Activated CD4-positive, alpha-beta T cell treated with anti-CD3 and anti-CD28 coated beads, Interleukin-2, Interleukin-6, amounts not matched to agents 100 ng/mL and 50 ng/mL, durations not matched to agents 16 hours and 8 hours (primary cell): ENCODE measurements at places on chromosomes 7 and 10.

DNA sequence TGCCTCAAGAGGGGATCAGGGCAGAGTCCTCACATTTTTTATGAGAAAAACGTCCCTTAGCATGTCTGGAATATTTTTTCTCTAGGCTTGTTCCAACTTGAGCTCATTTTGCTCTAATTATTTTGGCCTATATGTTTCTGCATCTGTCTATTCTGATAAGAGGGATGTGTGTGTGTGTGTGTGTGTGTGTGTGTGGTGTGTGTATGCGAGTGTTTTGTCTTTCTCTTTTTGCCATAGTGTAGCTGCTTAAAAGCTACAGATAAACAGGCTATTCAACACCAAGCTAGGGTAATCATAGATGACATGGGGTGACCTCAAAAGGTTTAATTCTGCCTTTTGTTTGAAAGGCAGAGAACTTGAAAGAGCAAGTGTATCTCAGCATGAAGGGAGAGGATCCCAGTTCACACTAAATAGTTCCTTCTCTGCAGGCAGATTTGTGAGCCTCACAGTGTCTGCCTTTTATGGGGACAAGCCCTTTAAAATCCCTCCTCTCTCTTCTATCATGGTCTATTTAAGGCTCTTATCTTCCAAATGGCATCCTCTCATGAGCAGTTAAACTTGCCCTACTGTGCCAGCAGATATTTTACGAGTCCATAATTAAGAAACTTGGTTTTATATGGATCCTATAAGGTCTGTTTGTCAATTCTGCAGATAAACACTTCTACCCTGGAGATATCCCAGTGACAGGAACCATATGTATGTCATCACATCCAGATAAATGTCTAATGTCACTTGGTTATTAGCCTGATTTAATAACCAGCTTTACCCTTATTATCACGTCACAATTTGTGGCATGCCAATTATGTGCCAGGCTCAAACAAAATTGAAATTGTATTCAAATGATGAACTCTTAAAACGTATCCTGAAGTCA is 202.9 kb upstream of the MTPN start:
- DNase-seq = no peak

GRCh38 chr10:73905256-73906020 is 5.5 kb upstream of the PLAU start:
- no peak for DNase-seq

- DNase-seq = no peak
Measured at GRCh38 chr7:1624999-1625927, 44.8 kb upstream of the ELFN1 start.

- DNase-seq = no peak
Measured at GRCh38 chr7:7351156-7351555, 168.8 kb downstream of the C1GALT1 start.

DNA sequence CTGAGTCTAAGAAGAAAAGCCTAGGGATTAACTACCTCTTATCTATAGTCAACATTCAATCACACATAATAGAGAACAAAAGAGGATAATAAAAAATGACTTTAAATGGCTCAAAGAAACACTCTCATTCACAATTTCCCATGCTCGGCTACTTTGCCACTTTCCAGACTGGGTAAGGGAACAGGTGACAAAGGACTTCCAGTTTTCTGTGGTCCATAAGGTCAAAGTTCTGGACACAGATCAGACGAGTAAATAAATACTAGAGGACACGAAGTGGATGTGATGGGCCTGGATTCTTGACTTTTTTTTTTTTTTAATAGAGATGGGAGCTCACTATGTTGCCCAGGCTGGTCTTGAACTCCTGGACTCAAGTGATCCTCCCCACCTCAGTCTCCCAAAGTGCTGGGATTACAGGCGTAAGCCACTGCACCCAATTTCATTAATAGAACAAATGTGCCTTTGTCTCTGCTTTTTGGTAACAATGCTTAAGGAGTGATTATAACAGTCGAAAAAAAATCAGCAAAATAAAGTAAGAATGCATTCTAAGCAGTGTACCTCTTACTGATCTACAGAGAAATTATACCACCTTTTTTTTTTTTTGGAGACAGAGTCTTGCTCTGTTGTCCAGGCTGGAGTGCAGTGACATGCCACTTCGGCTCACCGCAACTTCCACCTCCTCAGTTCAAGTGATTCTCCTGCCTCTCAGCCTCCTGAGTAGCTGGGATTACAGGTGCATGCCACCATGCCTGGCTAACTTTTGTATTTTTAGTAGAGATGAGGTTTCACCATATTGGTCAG is 70.6 kb downstream of the WAPL start:
- DNase-seq = no peak

DNA sequence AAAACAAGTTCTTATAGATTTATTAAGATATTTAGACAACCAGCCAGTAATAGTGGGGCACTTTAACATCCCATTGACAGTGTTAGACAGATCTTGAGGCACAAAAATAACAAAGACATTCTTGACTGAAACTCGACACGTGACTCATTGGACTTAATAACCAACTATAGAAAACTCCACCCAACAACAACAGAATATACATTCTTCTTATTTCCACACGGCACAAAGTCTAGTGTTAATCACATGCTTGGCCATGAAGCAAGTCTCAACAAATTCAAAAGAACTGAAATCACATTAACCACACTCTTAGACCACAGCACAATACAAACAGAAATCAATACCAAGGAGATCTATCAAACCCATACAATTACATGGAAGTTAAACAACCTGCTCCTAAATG is 138.1 kb downstream of the ARL5B start:
- no peak for DNase-seq

DNA sequence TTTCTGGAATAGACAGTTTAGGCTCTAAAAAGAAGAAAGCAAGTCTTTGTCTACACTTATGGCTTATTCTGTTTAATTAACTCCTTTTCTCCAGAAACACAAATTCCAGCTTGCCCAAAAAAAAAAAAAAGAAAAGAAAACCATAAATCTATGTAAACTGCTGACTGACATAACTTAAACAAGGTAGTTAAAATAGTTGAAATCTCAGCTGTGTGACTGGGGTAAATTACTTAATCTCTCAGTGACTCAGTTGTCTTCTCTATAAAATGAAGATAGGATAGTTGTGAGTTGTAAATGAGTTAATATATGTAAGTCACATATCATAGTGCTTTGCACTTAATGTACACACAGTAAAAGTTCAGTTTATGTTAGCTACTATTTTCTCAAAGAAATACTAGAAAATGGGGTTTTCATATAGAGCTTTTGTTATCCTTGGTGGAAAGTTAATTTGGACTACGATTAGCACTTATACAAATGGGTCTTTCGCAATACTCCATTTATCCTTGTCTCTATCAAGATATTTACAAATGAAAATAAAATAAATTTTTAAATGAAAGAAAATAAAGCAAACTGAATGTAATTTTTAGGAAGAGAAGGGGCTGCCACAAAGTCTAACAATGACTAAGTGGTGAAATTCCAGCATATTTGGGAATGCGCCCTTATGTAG is 200.9 kb downstream of the MBL2 start:
- DNase-seq = no peak

DNA sequence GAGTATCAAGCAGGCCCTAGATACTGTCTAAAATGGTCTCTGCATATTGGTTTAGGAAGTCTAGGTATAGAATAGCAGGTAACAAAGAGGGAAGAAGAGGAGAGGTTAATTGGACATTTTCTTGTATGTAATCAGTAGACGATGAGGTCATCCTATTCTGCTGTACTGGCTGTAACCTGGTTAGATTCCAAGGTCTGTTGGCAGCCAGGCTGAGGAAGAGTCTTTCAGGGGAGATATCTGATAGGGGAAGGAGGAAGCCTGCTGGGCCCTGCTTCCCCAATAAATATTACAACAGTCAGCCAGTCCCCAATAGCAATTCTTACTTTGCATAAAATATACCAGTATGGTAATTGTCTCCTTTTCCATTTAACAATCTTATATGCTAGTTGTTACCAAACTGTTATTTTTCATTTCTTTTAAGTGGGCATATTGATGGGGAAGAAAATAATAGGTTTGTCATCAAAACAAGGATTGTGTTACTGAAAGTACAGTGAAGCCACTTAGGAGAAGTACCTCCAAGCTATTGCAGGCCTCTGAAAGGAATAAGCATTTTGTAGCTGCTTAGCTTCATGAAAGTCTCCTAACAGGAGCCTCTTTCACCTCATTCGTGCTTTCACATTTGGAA is 186.4 kb downstream of the LRRC4 start:
- DNase-seq = no peak

DNA sequence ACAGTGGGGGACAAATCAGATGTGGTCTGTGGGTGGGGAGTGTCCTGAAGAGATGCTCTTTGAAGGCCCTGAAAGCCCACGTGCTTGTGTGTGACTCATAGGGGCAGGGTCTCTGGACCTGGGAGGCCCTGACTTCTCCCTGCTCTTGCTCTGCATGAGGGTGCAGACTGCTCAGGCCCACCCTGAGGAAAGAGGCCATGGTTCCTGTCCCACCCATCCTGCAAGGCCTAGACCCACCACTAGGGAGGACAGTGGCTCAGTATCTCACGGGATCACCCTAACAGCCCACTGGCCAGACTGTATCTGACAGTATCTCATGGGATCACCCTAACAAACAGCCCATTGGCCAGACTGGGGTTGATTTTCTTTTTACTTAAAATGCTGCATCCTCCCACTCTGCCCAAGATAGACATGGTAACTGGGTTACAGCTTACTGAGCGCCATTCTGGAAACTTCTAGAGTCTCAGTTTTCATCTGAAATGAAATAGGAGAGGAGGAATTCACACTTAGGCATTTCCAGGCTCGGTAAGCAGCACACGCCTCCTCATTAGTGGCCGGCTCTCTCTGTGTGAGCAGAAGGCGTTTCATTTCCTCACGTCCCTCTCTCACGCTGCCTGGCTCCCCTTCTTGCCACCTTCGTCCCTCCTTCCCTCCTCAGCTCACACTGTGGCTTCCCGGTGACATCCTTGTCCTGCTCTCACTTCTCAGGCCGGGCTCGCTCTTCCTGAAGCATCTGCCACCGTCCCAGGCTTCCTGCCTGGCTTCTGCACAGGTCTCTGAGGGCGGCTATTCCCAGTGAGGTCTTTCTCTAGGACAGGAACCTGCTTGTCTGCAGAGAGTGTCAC is 242.6 kb downstream of the GLRX3 start:
- DNase-seq = no peak

DNA sequence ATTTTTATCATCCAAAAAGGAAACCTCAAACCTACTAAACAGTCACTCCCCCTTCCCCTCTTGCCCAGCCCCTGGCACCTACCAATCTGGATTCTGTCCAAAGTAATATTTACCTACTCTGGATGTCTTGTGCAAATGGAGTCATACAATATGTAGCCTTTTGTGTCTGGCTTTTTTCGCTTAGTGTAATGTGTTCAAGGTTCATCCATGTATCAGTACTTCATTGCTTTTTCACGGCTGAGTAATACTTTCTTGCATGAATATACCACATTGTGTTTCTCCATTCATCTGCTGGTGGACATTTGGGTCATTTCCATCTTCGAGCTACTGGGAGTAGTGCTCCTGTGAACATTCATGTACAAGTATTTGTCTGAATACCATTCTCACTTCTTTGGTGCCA is 113.6 kb downstream of the EEPD1 start:
- DNase-seq = no peak

- peak; percentile 60 for DNase-seq
Measured at GRCh38 chr10:70381471-70382421, 679 bp downstream of the LRRC20 start.

- no peak for DNase-seq
Measured at GRCh38 chr10:78491812-78492211, 458.1 kb downstream of the RPS24 start.

DNA sequence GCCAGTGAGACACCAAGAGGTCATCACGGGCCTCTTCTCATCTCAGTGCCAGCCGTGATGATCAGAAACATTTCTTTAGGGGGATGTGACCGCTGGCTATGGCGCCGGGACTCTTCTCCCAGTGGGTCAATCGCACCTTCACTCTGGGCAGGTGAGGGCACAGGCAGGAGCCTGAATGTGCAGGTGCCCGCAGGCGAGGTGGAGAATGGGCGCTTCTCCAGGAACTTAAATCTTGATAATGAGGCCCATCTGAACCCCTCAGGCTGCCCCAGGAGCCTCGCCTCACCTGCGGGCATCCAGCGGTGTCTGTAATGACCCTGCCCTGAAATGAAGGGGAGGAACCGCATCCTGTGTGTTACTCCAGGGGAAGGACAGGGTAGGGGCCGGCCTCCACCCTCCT is 204.7 kb downstream of the ADARB2 start:
- DNase-seq = no peak

- no peak for DNase-seq
Measured at GRCh38 chr10:6769704-6770417, 189.8 kb upstream of the PRKCQ start.

DNA sequence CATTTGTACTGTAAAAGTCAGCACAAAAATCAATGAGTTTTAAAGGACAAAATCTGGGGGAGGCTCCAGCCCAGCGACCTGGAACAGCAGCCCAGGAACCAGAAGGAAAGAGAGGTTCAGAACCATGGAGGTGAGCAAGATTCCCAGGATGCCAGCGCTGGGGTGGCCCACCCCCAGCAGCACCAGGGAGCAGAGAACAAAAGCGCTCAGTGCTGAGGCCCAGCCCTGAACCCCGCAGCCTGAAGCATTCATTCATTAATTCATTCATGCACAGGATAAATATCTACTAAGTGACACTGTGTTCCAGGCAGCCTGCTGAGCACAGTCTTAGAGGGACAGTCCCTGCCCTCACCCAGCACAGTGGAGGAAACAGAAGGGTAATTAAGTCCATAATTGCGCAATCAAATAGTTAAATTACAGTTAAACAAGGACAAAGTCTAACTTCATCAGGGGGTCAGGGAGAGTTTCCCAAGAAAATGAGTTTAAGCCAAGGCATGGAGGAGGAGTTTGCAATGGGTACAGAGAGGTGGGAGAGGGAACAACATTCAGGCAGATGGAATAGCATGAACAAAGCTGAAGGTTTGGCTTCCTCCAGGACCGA is 202.3 kb downstream of the GRID1 start:
- no peak for DNase-seq
